ENCODE measurements at places on chromosomes 7 and 10.

- no peak for DNase-seq
These were observed 14.3 kb upstream of the ARHGAP12 start for GRCh38 chr10:31942892-31943291.

- DNase-seq = no peak
These were observed 12.8 kb downstream of the RHEB start for GRCh38 chr7:151506901-151507382.

DNA sequence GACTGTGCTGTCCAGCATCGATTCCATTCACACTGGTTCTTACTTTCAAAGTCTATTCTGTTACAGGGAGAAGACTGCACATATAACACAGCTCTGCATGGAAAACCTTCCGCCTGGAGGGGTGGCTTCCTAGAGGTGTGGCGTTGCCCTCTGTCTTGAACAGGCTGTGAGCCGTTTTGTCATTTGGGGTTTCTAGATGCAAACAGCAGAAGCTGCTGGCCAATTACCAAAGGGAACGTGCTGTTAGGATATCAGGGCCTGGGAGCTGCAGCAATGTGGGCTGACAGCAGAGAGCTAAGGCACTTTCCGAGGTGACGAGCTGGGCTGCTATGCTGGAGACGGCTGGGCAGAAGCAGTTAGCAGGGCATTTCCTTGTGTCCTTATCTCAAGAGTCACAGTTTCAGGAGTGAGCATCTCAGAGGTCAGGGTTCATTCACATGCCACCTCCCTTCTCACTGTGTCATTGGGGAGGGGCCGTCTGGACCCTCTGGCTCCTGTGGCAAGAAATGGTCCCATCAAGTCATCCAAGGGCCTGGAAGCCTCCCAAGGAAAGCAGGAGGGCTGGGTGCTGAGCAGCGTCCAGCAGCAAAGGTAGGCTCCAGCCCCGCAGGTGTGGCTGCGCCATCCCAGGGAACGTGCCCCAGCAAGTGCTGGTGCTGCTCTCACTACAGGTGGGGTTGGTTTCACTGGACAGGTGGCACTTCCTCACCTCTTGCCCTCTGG, 106.5 kb downstream of the WDR37 start:
- DNase-seq = no peak

DNA sequence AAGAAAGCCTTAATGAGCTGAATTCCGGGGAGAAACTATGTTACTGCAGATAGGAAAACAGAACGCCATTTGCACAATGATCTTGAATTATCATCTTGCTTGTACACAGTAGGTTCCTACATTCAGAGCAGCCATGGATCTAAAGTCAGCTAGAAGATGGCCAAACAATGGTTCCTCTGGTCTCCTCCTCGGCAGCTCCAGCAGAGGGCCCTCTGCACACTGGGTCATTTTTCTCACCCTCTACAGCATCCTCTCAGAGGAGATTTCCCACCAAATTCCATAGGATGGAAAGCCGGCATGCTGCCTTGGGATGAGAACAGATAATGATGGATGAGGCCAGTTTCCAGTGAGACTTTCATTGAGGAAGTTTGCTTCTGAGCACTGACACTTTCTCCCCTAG, 308.5 kb upstream of the NFE2L3 start:
- no peak for DNase-seq

DNA sequence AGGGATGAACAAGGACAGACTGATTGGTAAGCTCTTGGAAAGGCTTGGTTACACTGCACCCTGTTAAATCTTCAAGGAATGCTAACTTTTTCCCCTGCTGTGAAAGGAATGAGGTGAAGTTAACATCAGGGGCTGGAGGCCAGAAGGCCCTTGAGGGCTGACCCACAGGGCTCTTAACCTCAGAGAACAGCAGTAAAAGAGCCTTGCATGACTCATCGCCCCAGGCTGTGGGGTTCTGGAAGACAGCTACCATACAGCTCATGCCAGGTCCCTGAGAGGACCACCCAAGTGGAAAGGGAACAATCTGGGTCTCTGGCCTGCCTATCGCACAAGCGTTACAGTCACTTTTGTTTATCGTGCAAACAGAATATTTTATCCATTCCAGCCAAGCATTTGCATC, 54.4 kb downstream of the CYP2C9 start:
- DNase-seq = no peak

GRCh38 chr10:133441780-133442179, 12.0 kb upstream of the SCART1 start:
- no peak for DNase-seq

- no peak for DNase-seq
These were observed 116.7 kb downstream of the TCF7L2 start for GRCh38 chr10:113066561-113067312.

GRCh38 chr10:11073410-11073809, 55.7 kb downstream of the CELF2 start:
- no peak for DNase-seq

GRCh38 chr7:17095931-17096330, 202.5 kb upstream of the AHR start:
- no peak for DNase-seq

DNA sequence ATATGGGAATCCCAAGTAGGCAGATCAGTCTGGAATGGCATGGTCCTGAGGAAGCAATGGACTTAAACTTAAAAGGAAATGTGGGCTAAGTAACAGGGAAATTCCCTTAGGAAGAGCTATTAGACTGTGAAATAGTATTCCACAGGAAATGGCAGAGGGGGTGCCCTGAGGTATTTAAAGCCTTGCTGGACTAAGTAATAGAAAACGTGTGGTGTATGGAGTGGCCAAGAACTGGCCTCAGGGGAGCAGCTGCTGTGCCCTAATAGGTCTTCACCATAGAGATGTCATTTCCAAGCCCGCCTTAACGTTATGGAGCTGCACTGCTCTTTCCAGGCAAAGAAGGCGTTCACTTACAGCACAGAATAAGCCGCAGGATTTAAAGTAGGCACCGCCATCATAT, 365.2 kb upstream of the ZMIZ1 start:
- DNase-seq = no peak

DNA sequence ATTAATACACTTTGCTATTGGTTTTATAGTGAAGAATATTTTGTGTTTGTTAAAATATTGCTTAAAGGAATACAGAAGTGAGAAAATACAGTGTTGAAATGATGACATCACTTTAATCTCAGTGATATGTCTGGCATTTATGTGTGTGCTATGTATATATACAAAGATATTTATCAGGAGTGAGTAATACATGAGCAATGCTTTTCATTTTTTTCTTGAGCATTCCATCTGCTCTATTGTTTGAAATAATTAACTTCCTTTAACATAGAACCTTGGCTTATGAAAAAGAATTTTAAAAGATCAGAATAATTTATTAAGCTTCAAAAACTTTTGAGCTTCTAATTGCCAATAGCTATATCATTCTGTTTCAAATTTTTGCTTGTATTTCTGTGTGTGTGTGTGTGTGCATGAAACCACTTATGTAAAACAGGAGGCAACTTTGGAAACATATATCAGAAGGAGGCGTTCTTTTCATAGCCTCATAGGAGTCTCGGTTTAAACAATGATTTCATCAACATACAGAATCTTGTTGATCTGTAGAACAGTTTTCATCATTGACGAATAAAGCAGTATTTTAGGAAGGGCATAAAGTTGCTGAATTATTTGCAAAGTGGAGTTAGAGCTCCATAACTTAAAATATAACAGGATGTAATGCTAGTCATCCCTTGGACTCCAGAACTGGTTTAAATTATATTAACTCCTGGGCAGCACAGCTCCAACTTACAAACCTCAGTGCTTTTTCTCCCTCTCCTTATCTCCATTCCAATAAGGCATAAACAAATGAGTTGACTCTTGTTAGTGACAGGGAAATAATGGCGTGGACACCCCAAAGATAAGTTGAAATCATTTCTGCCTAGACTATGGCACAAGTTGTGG, 228.4 kb upstream of the DGKB start:
- DNase-seq = no peak

DNA sequence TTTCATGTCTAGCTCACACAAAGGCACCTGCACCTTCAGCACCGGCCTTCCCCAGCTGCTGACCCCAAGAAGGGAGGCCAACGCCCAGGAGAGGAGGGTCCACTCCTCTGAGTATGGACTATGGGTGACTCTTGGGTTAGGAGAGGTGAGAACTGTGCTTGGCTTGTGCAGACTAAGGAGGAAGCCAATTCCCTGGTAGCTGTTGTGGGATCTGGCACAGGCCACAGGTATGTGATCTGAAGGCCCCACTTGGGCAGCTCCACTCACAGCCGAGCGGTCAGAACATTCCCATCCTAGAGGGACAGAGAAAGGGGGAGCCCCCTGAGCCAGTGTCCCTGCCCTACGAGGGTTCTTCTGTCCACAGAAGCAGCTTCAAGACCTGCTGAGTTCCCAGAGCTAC, 52.8 kb upstream of the FIGNL1 start:
- no peak for DNase-seq

GRCh38 chr7:21960922-21961321, 15.2 kb upstream of the CDCA7L start:
- no peak for DNase-seq

DNA sequence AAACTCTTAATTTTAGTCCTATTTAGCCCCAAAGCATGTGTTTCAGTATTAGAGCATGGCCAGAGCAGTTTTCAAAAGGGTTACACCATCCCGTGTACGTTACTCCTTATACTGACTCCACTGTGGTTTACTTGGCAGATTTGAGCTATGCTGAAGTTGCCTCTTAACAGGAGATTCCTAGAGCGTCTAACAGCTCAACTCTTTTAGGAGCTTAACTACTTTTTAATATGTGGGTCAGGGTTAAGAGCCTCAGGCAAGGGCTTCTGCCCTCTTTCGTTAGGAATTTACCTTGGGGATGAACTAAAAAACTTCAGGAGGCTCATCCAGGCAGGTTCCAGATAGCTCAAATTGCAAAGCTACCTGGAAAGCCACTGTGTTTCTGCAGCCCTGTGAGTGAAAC, 674.8 kb upstream of the C7orf33 start:
- no peak for DNase-seq

GRCh38 chr7:49479936-49480544, 293.4 kb upstream of the VWC2 start:
- DNase-seq = no peak

DNA sequence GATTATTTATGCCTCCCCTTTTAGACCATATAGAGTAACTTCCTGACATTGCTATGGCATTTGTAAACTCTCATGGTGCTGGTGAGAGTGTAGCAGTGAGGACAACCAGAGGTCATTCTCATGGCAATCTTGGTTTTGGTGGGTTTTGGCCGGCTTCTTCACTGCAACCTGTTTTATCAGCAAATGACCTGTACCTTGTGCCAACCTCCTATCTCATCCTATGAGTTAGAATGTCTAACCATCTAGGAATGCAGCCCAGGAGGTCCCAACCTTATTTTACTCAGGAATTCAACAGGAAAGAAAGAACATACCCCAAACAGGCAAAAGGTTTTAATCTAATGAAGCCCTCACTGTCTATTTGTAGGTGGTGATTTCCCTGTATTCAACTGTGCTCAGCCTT, 205.4 kb upstream of the YAE1 start:
- no peak for DNase-seq

DNA sequence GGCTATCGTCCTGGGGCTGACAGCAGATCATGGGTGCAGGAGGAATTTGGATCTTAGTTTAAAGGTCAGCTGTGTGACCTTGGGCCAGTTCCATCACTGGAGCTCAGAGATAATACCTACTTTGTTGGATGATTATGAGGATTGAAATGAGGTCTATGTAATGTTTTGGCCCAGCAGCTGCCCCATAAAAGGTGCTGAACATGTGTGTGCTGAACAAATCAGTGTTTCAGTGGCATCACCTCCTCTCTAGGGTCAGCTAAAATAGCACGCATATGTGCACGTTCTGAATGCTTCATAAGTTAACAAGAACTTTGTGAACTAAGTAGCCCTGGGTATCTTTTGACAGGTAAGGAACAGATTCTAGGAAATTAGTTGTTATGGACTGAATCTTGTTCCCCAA, 84.8 kb upstream of the LRRC18 start:
- DNase-seq = no peak

GRCh38 chr10:62479523-62479922, 105.4 kb downstream of the ZNF365 start:
- DNase-seq = no peak

DNA sequence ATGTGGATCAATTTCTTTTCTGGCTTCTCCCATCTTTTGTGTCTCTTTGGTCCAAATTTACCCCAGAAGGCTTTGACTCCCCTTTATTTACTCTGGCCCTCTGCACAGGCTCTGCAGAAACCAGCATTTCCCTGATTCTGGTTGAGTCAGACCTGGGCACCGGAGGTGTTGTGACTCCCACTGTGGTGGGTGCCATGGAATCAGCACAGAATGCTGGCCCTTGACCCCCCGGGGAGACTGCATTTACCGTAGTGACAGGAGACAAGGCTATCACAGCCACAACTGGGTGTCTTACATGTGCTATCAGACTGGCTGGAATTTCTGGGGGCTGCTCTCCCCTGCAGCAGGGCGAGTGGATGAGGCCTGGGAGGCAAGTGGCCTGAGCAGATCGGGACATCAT, 37.6 kb downstream of the PLXDC2 start:
- no peak for DNase-seq

DNA sequence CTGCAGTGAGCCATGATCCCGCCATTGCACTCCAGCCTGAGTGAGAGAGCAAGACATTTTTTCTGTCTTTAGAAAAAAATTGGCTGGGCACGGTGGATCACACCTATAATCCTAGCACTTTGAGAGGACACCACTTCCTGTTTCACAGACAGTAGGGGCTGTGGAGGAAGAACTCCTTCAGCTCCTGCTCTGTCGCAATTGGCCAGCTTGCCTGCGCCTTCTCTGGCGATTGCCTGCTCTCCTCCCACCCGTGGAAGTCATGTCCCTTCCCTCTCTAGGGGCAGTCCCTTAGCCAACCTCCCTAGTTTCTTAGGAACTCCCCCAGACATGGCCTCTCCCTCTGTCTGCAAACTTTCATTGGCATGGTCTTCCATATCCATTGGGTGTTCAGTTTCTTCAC, 8.7 kb downstream of the PDSS1 start:
- DNase-seq = no peak

DNA sequence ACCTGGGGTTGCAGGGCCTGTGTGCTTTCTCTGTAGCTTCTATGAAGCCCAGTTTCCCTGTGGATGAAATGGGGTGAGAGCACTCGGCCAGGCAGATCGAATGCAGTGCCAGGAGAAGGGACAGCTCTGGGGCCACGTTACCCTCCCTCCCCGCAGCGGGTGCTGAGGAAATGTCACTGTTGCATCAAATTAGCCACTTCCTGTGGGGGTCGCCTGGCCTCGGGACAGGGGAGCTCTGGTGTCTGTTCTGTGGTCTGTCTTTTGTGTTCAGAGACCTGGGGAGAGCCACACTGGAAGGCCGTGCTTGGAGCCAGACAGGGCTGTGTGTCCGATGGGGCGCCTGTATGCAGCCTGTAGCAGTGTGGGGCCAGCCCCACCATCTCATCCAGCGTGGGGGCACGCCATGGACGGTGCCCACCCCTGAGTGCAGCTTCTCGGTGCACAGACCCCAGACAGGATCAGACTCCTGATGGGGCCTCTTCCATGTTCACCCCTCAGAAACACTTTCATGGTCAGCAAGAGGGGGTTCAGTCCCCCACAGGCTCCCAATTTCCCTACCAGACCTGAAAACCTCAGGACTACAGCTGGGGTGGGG, 13.6 kb downstream of the TTYH3 start:
- DNase-seq = no peak

DNA sequence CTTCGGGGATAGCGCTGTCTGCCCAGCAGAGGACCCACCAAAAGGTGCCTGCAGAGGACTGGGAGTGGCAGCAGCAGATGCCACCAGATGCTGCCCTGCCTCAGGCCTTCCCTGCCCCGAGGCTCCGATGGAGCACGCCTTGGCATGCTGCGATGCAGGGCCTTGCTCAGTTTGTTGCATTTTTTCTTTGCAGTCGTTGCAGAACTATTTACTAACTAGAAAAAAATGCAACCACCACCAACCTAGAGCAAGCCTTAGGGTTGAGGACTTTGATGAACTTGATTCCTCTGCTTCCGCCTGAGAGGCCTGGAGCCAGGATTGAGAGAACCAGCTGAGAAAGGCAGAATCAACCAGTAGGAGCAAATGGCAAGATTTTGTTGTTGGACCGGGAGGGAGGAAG, 585.6 kb upstream of the MKI67 start:
- no peak for DNase-seq
